ENCODE measurements at places on chromosomes 13 and 19.

DNA sequence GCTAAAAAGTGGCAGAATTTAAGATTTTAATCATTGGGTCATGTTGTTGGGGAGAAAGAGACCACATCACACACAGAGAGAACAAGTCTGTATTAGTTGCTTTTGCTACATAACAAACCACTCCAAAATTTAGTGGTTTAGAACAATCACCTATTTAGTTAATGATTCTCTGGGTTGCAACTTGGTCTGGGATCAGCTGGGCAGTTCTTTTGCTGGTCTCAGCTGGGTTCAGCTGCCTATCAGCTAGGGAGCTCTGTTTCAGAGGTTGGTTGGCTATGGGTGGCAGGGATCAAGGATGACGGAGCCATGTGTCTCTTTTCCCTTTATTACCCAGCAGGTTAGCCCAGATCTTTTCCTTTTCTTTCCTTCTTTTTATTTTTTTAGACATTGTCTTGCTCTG is 8.9 kb downstream of the PINLYP start:
- DNase-seq: no peak

- no peak for DNase-seq
These were observed 5.3 kb downstream of the NECTIN2 start for GRCh38 chr19:44851427-44851826.

DNA sequence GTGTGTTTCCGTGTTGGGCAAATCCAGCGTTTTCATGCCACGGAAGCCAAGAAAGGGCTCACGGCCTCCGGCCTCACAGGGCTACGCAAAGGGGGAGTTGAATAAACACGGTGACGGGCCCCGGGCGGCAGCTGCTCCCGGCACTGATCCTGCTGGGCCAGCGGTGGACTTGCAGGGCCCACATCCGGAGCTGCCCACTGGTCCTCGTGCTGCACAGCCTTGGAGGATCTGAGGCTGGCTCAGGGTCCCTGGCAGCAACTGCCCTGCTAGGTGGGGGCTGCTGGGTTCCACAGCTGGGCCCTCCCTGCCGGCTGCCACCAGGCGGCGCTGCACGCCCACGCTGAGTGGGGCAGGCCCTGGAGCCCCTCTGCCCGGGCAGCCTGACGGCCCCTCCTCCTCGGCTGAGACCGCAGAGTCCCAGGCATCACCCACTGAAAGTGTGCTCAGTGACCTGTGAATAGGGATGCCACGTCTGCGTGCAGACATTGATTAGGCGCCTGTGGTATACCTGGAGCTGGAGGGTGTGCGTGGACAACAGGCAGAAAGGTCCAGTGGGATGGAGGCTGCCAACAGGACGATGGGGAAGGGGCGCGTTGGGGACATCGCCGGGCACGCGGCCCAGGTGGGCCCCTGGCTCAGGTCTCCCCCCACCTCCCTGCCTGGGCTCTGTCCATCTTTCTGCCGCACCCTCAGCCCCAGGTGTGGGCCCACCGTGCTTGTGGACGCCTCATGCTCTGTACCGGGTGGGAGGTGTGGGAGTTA is 5.3 kb upstream of the HCN2 start:
- no peak for DNase-seq

DNA sequence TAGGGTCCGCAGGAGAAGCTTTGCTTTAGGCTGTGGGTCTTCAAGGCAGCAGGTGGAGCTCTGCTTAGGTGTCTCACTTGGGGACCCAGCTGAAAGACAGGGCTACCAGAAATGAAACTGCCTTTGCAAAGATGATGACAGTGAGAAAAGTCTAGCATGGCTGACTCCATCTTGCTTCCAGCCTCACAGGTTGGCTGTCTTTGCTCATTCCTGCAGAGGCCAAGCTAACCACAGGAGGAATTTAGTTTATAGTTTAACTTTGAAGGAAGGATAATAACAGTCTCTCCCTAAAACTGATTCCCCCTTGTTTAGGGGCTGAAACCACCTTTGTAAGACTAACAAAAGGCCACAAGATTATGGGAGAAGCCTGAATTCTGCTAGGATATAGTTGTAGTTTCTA is 252.4 kb downstream of the UQCRFS1 start:
- no peak for DNase-seq

GRCh38 chr19:16025108-16026101 is 50.9 kb upstream of the TPM4 start:
- no peak for DNase-seq

DNA sequence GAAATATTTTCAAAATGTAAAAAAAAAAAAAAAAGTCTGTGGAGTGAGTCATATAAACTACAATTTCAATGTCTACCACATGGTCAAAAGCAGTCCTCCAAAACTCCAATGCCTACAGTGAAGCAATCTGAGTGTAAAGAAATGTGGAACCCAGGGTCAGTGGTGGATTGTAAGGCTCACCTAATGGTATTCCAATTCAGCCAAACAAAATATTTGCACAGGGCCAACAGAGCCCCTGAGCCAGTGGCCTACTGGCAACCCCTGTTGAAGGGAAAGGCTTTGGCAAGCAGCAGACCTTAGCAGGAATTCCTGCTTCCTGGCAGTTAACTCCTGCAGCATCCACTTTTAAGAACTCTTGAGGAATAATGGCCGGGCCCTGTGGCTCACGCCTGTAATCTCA is 3.4 kb downstream of the DNMT1 start:
- DNase-seq: no peak

GRCh38 chr19:38039966-38040365 is 133.0 kb downstream of the SIPA1L3 start:
- DNase-seq: no peak

DNA sequence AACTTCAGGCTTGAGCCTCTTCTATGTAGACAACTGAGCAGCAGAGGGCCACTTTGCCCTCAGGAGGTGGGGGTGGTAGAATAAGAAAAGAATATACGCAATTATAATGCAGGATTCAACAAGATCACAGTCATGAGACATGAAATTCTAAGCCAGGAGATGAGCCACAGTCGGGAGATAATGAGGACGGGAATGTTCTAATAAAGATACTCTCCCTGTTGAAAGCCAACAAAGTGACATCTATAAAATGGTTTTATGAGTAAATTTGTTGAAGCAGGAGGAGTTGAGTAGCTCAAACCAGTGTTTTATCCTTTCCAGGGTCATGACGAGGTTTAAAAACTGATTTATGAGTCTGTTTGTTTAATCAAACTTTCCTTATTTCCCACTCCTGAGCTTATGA is 152.0 kb upstream of the SERP2 start:
- no peak for DNase-seq

GRCh38 chr13:72875233-72875632 is 93.3 kb downstream of the PIBF1 start:
- no peak for DNase-seq

GRCh38 chr19:38317104-38317612 is 1.4 kb upstream of the YIF1B start:
- DNase-seq: no peak

DNA sequence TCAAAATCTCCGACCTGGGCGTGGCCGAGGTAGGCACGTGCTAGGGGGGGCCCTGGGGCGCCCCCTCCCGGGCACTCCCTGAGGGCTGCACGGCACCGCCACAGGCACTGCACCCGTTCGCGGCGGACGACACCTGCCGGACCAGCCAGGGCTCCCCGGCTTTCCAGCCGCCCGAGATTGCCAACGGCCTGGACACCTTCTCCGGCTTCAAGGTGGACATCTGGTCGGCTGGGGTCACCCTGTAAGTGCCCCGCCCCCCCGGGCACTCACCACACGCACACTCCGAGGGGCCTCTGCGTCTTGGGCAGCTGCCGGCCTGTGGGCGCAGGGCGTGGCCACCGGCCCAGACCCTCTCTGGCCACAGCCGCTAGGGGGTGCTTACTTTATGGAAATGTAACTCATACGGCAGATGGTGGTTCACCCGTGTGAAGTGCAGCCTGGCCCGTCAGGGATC is 14.9 kb downstream of the STK11 start:
- DNase-seq: no peak

DNA sequence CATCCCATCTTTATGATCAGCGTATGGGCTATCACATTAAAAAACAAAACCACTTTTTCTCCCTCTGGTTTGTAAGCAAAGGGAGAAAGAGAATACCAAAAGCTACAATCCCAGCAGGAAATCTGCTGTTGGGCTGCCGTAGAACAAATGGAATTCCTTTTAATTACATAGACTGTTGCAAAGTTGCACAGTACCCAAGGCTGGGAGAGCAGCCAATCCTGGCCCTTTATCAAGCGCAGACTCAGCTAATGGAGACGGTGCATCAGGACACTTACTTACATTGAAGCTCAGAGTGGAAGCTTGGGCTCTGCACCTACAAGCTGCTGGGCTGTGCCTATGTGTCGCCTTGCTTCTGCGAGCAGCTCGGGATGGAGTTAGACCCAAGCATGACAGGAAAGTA is 15.2 kb downstream of the CCNA1 start:
- no peak for DNase-seq

- DNase-seq: no peak
These were observed 218.7 kb downstream of the DNAJC15 start for GRCh38 chr13:43242040-43242439.

Data from activated CD8-positive, alpha-beta memory T cell treated with anti-CD3 and anti-CD28 coated beads for 48 hours (primary cell).